Stimulated activated CD8-positive, alpha-beta memory T cell treated with anti-CD3 and anti-CD28 coated beads, Interleukin-4, amount 100 ng/mL, for 1 hour (primary cell): ENCODE measurements at places on chromosomes 3 and 15.

- DNase-seq, result no peak
These were observed 888 bp downstream of the TMOD3 start for GRCh38 chr15:51830276-51830806.

GRCh38 chr3:65524584-65524983 is 514.1 kb downstream of the MAGI1 start:
- DNase-seq, result no peak

- no peak for DNase-seq
These were observed 103.0 kb downstream of the MYLK start for GRCh38 chr3:123781138-123781537.

GRCh38 chr15:34708422-34708821 is 46.4 kb downstream of the GJD2 start:
- DNase-seq, result no peak

- DNase-seq, result no peak
These were observed 544.5 kb downstream of the MFSD1 start for GRCh38 chr3:159346271-159346903.

DNA sequence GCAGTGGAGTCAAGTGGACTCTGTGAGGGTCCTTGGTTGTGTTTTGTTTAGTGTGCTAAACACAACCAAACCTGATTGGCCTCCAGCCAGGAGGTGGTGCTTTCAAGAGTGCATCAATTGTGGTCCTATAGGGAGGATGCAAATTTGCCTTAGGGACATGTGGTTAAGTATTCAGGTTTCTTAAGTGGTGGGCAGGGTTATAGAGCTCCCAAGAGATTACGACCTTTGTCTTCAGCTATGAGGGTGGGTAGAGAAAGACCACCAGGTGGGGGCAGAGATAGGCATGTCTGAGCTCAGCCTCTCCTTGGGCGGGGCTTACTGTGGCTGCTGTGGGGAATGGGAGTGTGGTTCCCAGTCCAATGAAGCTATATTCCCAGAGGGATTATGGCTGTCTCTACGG is 186.6 kb downstream of the SQOR start:
- no peak for DNase-seq

DNA sequence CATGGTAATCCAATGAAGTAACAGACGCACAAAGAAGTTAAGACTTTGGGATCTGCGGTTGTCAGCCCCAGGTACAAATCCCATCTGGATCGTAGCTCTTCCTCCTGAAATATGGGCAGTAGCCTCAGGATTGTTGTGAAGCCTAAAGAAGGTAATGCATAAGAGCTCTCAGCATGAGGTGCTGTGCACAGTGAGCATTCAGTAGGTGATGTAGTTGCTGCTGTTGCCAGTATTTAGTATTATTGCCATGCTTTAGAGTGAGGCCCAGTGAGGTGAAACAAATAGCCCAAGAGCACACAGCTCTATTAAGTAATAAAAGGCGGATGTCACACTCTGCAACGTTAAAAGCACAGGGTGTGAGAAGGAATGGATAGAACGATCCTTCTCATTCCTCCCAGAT is 225.7 kb downstream of the GABRG3 start:
- DNase-seq, result no peak

DNA sequence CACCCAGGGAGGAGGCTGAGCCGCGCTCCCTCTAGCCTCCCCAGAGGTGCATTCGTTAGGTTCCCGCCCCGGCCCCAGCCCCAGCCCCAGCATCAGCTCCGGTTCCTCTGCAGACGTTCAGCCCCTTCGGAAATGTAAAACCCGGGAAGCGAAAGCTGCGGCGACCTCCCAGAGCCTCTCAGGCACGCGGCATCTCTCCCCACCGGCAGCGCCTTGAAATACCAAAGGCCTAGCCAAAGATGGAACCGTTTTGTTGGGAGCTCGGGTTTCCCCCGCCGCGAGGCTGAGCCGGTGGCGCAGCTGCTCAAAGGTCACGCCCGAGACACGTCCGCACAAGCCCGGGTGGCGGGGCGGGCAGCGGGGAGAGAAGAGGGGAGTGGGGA is 77.8 kb upstream of the HES1 start:
- no peak for DNase-seq

DNA sequence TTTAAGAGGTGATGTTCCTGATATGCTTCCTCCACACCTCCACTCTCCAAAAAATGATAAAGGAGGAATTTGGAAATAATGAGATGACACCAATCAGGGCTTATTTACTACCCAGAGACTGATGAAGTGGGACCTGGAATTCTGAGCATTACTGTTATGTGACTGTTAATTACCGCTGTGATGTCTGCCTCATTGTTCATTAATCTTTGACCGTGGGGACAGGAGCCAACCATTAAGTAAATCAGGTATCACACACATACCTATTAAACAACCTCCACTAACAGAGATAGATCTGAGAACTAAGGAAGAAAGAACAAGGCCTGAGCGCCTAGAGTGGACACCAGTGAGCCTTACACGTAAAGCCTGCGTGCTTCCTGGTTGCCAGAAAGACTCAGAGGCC is 37.7 kb downstream of the ABHD5 start:
- no peak for DNase-seq

DNA sequence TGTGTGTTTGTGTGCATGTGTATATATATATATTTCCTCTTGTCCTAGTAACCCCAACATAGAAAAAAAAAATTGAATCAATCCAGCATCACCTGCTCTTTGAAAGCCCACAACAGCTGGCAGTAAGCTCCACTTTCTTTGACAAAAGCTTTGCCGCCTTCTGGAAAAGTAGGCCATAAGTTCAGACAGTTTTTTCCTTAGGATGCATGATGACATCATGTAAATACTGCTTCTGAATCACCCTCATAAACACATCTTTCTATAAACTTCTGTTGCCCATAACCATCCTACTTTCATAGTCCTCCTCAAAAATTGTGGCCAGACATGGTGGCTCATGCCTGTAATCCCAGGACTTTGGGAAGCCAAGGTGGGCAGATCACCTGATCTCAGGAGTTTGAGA is 67.4 kb downstream of the CSNK1G1 start:
- DNase-seq, result no peak

DNA sequence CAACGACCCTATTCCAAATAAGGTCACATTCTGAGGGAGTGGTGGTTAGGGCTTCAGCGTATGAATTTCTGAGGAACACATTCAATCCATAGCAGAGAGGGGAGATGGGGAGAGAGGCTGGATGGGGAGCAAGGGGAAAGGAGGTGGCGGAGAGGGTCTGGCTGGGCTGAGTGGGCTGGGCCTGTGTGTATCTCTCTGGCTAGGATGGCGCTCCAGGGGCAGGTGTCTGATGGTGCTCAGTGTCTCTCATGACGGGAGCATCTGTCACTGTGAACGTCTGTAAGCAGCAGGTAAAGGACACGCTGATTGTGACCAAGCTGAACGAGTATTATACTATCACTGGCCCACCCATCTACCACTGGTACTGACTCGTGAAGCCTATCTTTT is 159.6 kb downstream of the XXYLT1 start:
- DNase-seq, result no peak

DNA sequence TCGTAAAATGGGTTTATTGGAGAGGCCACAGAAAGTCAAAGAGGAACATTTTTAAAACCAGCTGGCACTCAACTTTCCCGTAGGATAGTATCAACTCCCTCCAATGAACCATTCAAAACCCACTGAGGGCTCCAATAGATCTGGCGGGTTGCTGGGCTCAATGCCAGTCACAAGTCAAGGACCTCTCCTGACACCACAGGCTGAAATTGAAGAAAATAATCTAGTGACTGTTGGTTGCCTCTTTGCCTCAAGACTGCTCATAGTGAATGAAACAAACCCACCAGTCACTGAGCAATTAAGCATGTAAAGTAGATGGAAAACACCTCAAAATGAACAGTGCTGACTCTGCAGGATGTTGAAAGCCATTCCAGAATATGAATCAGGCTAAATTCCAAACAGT is 500.6 kb upstream of the AGTR1 start:
- no peak for DNase-seq

GRCh38 chr3:13707456-13707855 is 158.5 kb downstream of the FBLN2 start:
- no peak for DNase-seq

- DNase-seq, result no peak
These were observed 63.2 kb upstream of the HES1 start for GRCh38 chr3:194072691-194073279.

DNA sequence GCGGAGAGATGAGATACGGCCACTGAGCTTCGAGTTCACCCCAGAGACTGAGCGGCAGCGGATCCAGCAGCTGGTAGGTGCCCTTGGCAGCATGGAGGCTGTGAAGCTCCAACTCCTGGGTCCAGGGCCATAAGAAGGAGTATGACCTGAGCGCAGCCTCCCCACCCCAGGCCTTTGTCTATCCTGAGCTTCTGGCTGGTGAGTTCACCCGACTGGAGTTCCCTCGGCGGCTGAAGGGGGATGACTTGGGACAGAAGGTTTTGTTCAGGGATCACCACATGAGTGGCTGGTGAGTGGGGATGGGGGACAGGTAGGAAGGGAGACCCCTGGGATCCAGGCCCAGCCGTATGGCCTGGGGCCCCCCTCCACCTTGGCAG is 2.6 kb downstream of the PPM1M start:
- DNase-seq, result no peak

DNA sequence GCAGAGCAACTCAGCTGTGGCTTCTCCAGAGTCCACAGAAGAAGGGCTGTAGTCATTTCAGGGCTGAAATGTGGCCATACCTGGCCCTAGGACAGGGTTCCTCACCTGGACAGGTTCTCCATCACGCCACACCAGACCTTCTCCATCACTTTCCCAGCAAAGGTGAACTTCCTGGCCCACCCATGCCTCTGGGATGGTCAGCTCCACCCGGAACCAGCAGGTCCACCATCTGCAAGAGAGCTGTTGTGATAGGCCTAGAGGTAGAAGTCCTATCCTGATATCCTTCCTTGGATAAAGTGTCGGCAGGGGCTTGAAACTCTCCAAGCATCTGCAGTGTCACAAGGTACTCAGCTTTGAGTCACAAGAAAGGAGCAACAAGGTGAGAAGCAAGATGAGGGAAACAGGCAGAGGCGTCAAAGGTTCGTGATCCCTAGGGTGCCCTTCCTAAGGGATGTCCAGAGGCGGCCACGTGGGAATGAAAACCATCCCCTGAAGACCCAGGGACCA is 948 bp downstream of the MAN2C1 start:
- no peak for DNase-seq
